ENCODE measurements at places on chromosomes 1 and 21.

GRCh38 chr1:28129150-28129549 lies 40.7 kb upstream of the EYA3 start:
- DNase-seq: no peak

DNA sequence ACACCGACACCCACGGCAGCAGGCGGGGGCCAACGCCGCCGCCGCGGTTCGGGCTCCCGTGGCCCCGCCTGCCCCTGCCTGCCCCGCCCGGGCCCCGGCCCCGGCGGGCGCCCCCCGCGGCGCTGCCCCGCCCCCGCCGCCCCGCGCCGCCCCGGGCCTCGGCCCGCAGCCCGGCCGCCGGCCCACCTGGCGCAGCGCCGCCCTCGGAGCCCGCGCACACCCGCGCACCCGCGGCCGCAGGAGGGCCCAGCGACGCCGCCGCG lies at the start of gene WNT3A:
WNT3A (plus strand) TSS at position 213 of the 263 bp plus-strand sequence. CDS start 131 bp downstream, outside the sequence.
- no peak for DNase-seq

GRCh38 chr1:31782421-31783410 lies 18.6 kb upstream of the ADGRB2 start:
- DNase-seq: no peak

GRCh38 chr1:101509370-101509769 lies 272.6 kb downstream of the S1PR1 start:
- DNase-seq: no peak

- no peak for DNase-seq
Observed at GRCh38 chr1:214369364-214369763, 88.4 kb downstream of the SMYD2 start.

GRCh38 chr1:219710529-219711194 lies 97.8 kb upstream of the ZC3H11B start:
- DNase-seq: no peak

DNA sequence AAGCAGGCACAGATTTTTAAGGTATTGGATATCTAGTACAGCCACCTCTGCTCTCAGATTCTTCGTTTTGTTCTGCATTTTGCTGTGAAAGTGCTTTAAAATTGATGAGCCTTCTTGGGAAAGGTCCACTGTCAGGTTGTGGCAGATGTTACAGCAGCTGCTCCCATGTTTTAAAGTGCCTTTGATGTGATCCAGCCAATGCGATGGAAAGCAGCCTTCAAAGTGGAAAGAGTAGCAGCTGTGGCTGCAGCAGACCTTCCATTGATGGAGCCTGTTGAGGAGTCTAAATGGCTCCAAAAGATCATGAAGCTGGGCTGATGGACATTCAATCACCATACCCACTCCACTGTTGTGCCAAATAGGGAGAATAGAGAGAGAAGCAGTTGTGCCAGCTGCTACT lies 816.9 kb downstream of the PLA2G4A start:
- no peak for DNase-seq

- DNase-seq: no peak
Observed at GRCh38 chr1:20486457-20487235, 636 bp upstream of the CAMK2N1 start.

GRCh38 chr1:207009182-207009850 lies 23.2 kb downstream of the C1orf116 start:
- DNase-seq: no peak

- no peak for DNase-seq
Observed at GRCh38 chr1:180892272-180892671, 20.4 kb upstream of the KIAA1614 start.

- no peak for DNase-seq
Observed at GRCh38 chr1:99551812-99552614, 93.9 kb upstream of the PALMD start.

GRCh38 chr1:22406722-22407495 lies 44.7 kb upstream of the ZBTB40 start:
- no peak for DNase-seq

- DNase-seq: no peak
Observed at GRCh38 chr1:110059133-110059863, 11.2 kb downstream of the ALX3 start.

DNA sequence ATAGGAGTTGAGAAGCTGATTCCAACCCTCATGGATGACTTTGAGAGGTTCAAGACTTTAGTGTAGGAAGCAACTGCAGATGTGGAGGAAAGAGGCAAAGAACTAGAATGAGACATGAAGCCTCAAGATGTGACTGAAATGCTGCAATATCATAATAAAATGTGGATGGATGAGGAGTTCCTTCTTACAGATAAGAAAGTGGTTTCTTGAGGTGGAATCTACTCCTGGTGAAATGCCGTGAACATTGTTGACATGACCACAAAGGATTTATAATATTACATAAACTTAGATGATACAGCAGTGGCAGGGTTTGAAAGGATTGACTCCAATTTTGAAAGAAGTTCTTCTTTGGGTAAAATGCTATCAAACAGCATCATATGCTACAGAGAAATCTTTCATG lies 28.8 kb downstream of the LTN1 start:
- DNase-seq: no peak

- DNase-seq: no peak
Observed at GRCh38 chr1:91784191-91784590, 101.8 kb downstream of the TGFBR3 start.

- DNase-seq: no peak
Observed at GRCh38 chr1:196538473-196538872, 69.8 kb downstream of the KCNT2 start.

- no peak for DNase-seq
Observed at GRCh38 chr1:201896951-201897391, 8.3 kb downstream of the SHISA4 start.

Measured in AG09319 (cell line).